AG04450 (cell line): ENCODE measurements at places on chromosomes 3 and 15.

- DNase-seq = no peak
Measured at GRCh38 chr3:147390589-147391569, 15.5 kb downstream of the ZIC4 start.

- DNase-seq = no peak
Measured at GRCh38 chr3:5231487-5231886, 44.0 kb downstream of the EDEM1 start.

DNA sequence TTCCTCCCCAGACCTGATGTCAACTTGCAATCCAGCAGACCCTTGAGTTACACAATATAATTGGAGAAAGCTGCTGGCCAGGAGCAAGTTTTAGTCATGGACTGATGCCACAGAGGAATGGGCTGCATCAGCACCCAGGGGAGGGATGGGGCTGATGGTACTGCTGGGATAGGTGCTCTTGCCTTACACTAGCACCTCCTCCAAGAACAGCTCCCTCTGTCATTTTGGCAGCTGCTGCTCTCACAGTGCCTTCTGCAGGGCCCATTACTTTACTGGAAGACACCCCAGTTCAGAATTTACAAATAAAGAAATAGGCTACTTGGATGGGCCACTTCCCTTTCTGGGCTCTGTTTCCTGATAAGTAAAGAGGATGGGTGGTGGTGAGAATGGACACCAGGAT lies 85.3 kb upstream of the RORA start:
- no peak for DNase-seq

DNA sequence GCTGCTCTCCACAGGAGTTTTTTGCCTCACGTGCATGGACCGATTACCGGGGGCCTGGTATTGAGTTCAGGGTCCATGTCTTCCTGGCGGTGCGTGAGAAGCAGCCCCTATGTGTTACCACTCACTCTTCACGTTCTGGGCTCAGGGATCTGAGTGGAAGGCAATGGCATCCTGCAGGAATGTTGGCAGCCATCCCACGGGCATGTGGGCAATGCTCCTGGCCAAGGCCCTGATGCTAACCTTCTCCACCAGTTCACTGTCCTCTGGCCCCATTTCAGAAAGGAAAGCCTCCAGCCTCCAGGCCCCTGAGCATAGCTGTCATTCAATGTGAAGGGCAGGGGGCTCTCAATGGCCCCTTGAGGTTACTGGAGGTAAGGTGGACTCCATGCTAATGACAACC lies 43.0 kb upstream of the KY start:
- no peak for DNase-seq

- no peak for DNase-seq
Measured at GRCh38 chr15:98778263-98778959, 130.1 kb downstream of the IGF1R start.

GRCh38 chr3:143601723-143602484 lies 246.4 kb downstream of the SLC9A9 start:
- no peak for DNase-seq

- DNase-seq = peak; percentile 76
Measured at GRCh38 chr15:79943820-79944219, 27.2 kb downstream of the BCL2A1 start.

DNA sequence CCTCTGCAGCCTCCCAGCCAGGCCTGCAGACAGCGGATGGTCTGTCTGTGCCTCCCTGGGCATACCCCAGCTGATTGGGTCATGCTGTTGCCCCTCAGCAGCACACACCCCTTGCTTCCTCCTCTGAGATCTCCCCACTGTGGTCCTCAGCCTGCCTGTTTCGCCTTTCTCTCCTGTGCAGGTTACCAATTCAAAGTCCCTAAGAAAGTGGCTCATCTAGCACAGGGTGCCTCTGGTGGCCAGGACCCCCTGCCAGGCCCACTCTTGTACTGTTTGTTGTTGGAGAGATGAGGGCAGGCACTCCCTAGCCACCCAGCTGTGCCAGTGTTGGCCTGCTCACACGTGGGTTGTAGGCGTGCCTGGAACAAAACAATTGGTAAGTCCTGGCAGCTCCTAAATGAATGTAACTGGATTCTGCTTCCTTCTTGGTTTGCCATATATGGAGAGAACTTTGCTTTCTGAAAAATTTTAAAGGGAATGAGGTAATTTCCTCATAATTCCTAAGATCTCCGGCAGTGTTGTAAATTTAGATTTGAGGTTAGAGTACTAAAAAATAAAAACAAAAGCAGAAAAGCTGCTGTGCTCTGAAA lies 213.2 kb upstream of the IL12A start:
- peak; percentile 71 for DNase-seq

GRCh38 chr3:70501561-70501960 lies 189.1 kb upstream of the MDFIC2 start:
- DNase-seq = no peak

GRCh38 chr3:100009276-100010086 lies 104.8 kb downstream of the FILIP1L start:
- no peak for DNase-seq

DNA sequence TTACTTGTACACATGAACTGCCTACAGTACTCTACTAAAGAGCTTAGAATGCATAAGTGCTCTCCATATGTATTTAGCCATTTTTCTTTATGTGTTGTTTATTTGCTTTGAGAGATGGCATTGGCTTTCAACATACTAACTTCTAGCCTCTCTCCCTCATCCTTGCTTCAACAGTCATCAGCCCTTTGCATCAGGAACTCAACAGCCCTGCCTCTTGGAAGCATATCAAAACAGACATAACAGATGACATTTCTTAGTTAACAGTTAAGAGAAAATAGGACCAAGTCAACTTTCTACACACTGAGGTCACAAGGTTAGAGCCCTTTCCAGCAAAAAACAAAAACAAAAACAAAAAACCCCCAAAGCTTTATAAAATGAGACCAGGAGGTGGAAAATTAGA lies 145.6 kb downstream of the TCF12 start:
- no peak for DNase-seq

- no peak for DNase-seq
Measured at GRCh38 chr3:186489507-186489906, 54.7 kb downstream of the CRYGS start.

DNA sequence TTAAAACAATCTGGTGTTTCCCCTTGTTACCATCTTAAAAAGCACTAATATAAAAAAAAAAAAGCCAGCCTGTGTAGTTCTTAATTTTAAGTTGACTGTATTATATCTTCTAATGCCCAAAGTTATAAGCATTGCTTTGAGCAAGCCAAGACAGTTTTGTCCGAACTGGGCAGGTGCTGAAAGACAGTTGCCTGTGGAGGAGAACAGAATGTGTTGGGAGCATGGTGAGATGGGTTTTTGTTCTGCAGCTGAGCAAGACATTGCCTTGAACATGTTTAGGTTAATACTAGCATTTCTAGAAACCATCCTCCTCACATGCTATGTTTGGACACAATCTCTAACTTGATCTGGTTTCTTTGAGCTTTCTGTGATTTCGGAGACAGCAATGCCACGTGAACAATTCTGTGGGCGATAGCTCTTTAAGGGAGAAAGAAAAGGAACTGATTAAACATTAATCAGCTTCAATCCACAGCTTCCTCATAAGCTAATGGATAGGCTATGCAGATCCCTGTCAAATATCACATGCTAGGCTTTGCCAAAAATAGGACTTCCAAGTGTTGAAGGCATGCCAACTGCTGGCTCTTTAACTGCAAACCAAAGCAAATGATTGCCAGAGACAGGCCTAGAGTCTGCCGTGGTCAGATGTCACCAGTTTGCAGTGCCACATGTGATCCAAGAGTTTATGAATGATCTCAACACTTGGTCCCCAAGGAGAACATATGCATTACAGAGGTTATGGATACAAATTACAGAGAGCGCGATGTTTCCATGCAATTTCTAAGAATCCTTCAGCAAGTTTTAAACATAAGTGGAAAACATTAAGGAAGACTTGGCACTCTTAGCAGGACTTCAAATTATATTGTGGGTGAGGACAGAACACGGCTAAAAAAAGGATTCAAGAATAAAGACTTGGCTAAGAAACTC lies 428.1 kb downstream of the ROBO2 start:
- DNase-seq = no peak

DNA sequence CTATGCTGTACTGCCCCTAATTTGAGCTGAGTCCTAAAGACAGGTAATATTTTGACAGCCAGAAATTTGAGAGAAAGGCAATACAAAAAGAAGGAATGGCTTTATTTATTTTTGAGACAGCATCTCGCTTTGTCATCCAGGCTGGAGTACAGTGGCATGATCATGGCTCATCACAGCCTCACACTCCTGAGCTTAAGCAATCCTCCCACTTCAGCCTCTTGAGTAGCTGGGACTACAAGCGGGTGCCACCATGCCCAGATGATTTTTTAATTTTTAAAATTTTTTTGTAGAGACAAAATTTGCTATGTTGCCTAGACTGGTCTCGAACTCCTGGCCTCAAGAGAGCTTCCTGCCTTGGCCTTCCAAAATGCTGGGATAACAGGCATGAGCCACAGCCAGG lies 77.4 kb upstream of the SLC4A7 start:
- no peak for DNase-seq

DNA sequence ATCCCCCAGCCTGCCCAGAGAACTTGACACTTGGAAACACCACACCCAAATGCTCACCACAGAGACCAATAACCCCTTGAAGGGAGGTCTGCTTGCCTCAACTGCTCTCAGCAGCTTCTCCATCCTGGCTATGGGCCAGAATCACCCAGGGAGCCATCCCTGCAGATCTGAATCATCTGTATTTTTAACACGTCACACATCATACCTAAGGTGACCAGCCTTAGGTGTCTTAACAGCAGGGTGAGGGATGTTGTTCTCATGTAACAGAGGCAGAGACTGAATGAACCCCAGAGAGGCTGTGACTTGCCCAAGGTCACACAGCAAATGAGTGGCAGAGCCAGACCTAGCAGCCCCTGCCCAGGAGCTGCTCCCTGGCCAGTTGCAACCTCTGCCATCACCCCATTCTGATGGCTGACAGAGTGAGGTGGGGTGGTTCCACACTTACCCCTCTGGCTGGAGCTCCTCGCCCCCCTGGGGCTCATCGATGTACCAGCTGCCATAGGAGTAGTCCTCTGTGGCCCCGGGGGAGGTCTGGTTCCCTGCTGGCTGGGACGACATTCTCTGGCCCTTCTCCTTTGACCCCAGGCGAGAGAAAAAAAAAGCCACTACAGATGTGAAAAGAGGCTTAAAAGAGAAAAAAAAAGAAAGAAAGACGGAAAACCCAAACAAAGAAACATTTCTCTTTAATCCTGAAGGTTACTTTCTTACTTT lies 722 bp downstream of the STRA6 start:
- DNase-seq = no peak

GRCh38 chr15:91908391-91908790 lies 54.9 kb downstream of the SLCO3A1 start:
- peak; percentile 8 for DNase-seq

DNA sequence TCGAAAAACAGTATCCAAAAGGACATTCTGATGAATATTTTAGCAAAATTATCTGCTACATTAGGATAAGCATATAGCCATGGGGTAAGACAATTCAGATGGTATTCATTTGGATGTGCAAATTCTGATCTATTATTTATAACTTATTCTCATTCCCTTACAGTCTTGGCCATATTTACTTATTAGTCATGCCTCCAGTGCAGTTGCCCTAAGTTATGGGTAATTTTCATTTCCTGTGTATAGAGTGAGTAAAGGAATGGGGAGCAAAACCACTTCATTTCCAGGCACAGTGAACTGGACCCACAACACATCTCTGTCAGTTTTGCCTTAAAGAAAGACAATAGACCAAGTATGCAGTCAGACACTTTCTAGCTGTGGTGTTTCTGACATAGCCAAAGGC lies 134.3 kb downstream of the POLQ start:
- no peak for DNase-seq

GRCh38 chr3:104263477-104263876 lies 1103.2 kb upstream of the ALCAM start:
- no peak for DNase-seq

DNA sequence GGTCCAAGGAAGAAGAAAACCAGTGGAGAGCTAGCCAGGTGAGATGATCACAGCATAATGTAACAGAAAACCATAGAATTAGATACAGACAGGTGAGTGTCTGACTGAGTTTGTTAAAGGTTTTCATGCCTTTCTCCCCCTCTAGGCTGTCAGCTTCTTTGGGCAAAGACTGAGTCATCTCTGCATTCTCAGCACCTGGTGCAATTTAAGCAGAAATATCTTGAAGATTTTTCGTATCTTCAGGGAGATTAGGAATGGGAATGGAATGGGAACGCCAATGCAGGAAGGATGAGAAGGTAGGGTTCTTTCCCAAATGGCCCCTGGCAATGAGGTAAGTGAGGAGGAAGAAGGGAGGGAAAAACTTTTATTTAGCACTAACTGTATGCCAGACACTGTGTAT lies 122.0 kb upstream of the SLC7A14 start:
- no peak for DNase-seq

DNA sequence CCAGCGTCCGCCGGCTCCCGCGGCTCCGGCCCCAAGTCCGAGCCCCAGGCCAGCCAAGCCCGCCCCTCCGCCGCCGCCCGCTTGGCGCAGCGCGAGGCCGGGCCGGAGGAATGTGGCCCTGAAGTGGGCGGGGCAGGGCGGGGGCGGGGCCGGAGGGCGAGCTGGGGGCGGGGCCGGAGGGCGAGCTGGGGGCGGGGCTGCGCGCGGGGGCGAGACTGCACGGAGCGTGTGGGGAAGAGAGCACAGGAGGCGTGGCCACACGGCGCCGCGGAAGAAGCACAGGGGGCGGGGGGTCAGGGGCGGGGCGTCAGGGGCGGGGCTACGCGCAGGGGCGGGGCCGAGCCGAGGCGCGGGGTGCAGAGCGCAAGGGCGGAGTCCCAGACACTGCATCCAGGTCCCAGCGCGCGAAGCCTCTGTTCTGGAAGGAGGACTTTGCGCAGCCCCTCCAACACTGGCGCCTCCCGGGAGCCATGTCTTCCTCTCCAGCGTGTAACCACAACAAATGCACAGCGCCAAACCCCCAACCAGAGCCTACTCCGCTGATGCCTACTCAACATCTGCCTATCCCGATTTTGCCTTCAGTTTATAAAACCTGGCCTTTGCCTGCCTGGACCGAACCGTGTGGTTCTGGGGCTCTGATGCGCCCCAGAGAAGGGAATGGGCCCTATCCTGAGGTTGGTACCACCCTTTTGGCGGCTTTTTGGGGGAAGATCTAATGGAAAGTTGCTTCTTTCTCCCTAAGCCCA lies 105.5 kb downstream of the IQSEC1 start:
- DNase-seq = peak; percentile 73

DNA sequence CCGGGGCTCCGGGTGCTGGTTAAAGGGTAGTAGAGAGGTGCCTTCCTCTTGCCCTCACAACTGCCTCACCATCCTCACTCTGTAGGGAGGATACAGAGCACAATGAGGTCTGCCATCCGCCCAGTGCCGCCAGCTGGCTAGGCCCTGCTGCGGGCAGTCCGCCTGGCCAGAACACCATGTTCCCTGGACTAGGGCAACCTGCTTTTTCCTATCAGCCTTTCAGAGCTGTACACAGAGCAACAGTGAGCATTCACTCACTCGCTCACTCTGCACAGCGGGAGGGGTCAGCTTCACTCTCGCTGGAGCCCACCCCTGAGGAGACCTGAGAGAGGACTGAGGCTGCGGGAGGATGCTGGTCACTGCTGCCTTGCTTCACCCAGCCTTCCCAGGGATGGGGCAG lies 218.7 kb upstream of the CHRNA7 start:
- DNase-seq = no peak

DNA sequence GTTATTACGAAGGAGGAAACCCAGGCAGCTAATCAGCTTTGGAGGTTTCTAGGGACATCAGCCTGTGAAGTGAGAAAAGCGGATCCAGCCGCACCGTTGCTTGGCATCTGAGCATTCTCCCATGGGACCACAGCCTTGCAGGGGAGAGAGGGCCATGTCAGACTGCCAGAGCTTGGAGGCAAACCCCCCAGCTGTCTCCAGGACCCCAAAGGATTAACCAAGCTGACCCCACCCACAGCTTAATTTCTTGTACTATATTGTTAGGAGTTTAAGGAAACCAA lies 5.1 kb downstream of the IGDCC3 start:
- no peak for DNase-seq
